Cortex of kidney (tissue), 1 donor: ENCODE measurements at places on chromosomes 4 and X.

GRCh38 chr4:173522160-173522950, 7.7 kb downstream of the HAND2 start:
- DNase-seq: no peak

GRCh38 chr4:52263607-52264006, 212.5 kb downstream of the SPATA18 start:
- no peak for DNase-seq

DNA sequence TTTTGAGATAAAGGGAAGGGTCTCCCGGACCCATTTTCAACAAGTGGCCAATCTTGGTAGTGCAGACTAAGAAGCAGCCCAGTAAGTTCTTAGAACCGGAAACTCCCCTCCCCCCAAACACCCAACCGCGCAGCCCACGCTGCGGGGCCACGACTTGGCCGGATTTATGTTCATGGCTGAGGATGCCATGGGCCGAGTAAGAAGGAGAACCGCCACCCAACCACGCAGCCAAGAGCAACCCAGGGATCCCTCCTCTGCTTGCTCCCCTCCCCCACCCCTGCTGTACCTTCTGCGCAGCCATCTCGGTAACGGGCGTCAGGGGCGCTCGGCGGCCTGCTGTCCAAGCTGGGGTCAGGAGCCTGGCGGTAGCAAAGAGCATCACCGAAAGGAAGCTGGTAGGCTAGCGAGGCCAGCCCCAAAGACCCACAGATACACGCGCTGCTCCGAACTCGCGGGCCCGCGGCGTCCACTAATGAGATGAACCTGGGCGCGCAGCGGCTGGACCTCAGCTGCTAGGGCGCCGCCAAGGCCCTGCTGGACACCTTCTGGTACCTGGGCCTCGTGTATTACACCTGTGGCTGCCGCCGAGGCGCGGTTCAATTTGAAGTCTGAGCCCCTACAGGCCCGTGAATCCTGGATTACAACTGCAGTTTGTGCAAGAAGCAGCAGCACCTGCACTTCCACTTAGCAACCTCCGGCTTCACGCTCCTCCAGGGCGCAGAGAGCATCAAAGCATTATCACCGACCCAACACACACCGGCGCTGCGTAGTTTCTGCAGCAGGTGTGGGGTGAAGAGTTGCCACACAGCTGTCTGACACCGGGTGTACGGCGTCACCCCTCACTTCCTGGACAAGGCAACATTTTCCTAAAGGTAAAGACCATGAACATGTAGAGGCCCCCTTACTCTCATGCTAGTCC, 63.4 kb downstream of the NUDT10 start:
- DNase-seq: no peak

DNA sequence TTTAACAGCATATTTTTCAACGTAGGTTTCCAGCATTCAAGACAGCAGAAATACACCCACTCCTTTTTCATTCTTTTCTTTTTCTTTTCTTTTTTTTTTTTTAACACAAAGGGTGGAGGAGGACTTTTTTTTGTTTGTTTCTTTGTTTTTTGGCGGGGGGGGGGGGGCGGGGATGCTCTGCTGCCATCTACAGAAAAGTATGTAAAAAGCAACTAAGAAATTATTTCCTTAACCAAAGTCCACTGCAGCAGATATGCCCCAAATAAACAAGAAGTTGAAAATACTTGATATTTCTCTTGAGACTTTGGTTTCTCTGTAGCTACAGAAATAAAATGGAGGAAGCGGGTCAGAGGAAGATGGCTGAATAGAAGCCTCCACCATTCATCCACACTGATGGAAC, 63.2 kb upstream of the PBDC1 start:
- no peak for DNase-seq

GRCh38 chrX:65745992-65746391, 78.5 kb downstream of the MSN start:
- no peak for DNase-seq

- DNase-seq: no peak
These were observed 222.1 kb downstream of the LDB2 start for GRCh38 chr4:16676230-16676770.

DNA sequence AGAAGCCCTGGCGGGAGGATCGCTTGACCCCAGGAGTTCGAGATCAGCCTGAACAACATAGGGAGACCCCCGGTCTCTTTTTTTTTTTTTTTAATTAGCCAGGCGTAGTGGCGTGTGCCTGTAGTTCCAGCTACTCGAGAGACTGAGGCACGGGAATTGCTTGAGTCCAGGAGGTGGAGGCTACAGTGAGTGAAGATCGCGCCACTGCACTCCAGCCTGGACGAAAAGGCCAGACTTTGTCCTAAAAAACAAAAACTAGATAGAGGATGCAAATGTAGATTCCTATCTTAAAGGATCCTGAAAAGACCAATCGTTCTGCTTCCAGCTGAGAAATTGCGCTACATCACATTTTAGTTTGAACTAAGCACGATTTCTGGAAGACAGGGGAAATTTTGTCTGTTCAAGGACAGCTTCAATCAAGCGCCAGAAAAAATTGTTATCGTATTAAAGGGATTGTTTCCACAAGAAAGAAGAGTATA, 627 bp upstream of the HSD17B11 start:
- no peak for DNase-seq

DNA sequence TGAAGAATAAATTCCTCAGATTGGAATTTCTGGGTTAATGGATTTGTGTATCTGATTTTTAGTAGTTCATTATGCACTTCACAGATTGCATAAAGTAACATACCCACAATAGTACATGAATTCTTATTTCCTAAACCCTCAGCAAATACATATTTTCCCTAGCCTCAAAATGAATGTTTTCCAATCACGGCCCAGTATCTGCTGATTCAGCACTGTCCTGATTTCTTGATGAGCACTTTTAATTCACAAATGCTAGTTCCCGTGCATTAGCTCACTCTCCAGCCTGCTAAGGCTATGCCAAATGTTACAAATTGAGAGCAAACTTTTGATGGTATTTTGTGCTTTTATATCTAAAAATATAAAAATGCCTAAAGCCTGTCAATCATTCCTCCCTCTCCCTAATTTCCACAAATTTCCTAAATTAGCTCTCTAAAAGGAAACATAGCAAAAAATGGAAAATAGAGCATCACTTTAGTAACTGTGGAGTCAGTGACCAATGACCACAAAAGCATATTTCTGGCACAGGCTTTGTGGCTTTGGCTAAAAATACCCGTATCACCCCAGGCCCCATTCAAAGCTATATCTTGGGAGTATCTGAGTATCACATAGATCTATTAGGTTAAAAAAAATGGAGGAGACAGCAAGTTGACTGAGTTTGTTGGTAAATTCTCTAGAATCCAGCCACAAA, 75.5 kb downstream of the NAF1 start:
- DNase-seq: no peak

- DNase-seq: no peak
These were observed 49.5 kb upstream of the MAGEA8 start for GRCh38 chrX:149831473-149831872.

DNA sequence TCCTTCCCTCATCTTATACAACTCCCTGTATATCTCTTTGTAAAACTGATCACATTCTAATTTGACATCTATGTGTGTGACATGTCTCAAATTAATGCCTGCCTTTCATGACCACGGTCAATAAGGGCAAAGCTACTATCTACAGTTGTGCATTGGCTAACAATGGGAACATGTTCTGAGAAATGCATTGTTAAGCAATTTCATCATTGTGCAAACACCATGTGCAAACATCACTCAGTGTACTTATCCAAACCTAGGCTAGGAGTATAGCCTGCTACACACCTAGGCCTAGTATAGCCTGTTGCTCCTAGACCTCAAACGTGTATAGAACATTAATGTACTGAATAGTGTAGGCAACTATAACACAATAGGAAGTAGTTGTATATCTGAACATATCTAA, 95.0 kb downstream of the BANK1 start:
- DNase-seq: no peak

- no peak for DNase-seq
These were observed 93.9 kb downstream of the PTPN13 start for GRCh38 chr4:86688026-86688425.

- DNase-seq: no peak
These were observed 148.6 kb downstream of the NR3C2 start for GRCh38 chr4:148293571-148293970.

DNA sequence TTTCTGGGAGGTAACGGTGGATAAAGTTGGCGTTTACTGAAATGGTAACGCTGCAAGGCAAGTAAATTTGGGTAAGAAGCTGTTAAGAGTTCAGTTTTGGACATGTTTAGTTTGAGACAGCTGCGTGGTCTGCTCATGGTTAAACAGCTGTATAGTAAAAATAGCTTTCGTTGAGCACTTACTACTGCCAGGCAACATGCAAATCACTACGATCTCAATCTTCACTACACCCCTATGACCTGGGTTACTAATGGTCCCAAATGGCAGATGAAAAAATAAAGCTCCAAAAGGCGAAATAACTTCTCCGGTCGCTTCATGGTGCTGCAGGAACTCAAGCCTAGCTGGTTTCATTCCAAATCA, 22.2 kb downstream of the FABP2 start:
- no peak for DNase-seq

DNA sequence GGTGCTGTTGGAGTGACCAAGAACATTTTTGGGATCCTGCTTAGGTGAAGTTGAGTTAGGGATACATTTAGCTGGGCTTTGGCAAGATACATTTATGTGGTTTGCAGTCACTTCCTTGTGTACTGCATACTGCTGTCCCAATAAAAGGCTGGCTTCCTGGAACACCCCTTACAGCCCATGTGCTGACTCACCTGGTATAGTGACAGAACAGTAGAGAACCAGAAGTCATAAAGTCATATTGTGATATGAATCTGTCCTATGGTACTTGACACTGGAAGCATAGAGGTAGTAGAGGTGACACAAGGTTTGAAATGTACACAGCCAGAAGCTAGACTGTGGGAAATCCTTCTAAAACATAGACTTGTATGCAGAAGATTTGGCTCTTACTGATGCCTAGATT, 55.3 kb upstream of the SLC25A43 start:
- no peak for DNase-seq

DNA sequence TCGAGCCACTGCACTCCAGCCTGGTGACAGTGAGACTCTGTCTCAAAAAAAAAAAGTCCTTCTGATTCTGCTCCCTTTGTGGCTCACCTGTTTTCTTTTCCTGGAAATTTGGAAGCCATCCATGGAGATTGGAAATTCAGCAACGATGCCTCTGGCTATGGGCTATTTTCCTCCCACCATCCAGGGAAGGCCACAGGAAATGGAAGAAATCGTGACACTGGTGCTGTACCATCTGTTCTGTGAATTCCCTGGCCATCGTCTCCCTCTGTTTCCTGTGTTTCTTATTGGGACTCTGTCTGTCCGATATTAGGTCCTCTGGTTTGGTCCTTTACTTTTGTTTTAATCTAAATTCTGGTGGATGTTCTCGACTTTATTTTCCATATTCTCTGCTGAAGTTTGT, 29.4 kb upstream of the ADRA2C start:
- DNase-seq: no peak

DNA sequence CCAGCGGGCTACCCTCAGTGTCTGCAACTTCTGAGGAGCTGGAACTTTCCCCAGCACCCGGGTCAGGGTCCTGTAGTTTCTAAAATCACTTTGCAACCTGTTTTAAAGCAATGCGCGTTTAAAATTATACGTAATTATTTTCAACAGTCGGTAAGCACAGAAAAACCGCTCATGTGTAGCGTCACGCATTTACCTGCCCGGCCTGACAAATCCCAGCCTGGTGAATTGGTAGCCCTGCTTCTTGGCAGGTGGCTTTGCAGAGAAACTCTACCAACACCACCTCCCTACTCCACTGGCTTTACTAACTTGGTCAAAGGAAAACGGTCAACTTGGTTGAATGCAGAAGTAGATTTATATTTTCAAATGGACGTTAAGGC, 640 bp downstream of the BANK1 start:
- no peak for DNase-seq

- no peak for DNase-seq
These were observed 99.0 kb upstream of the DDX3X start for GRCh38 chrX:41234962-41235361.

DNA sequence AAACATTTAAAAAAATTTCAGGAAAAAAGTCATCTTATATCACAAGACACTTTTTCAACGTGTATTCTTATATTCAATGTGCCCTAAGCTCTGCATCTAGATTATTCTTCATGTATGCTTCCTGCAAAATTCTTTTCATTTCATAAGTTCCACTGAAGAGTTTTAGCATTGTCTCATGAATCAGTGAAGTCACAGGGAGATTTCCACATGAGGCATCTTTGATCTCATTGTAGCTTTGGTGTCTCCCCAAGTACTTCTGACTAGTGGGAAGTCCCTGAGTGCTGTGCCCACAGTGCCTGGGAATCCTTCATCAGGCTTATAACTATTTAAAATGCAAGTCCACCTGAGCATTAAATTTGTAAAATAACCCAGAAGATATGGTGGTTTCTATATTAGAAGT, 123.8 kb downstream of the MAD2L1 start:
- DNase-seq: no peak

DNA sequence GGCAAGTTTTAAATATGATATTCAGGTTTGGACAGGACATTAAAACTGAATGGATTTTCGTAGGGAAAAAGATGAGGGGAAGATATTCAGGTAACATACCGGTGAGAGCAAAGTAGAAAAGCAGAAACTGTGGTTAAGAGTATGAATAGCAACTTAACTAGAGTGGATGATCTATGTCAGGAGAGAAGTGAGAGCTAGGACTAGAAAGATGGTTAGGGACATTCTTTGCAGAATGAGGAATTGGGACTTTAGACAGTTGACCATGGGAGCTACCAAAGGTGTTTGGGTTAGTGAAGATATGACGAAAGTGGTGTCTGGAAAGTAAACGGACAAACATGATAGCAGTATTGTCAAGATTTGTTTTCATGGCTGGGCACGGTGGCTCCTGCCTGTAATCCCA, 45.2 kb downstream of the ANXA5 start:
- DNase-seq: no peak

DNA sequence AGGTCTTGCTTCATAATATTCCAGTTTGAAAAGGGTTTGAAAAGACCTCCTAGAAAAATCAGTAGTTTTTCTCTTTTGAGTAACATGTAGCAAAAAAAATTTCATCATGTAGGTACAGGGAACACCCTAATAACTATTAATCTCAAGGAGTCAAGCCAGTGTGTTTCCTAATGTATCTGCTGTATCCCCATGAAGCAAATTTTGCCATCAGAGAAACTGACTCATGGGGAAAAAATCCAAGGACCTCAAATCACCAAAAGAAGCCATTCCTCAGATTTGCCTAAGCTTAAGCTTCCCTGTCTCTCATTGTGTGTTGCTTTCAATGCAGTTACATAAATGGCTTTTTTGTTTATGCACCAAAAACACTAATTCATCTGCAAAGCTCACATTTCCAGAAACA, 29.7 kb downstream of the F9 start:
- DNase-seq: no peak

GRCh38 chr4:2902126-2902525, 58.5 kb downstream of the ADD1 start:
- DNase-seq: no peak

DNA sequence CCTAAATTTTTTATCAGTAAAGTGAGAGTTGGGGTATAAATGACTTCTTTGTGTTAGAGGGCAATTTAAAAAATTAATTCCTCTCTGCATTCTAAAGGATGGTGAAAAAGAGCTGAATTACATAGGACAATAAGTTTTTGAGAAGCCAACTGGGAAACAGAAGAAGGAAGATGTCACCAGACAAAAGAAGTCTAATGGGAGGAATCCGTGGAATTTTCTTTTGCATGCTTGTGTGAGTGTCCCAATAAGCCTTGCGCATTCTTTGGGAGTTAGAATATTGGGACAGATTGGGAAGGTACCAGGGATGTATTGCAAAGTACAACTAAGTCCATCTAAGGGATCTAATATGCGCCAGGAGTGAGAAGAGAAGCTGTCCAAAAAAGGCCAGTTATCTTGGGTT, 35.1 kb upstream of the NR3C2 start:
- no peak for DNase-seq

- DNase-seq: no peak
These were observed 351.6 kb downstream of the GPM6A start for GRCh38 chr4:175460414-175460813.
